ENCODE measurements at places on chromosomes 1 and 21. TPM values are rescaled to one million over a fixed set of nuclear protein-coding genes. Genes with fewer than 3 reads are reported as not detected.

DNA sequence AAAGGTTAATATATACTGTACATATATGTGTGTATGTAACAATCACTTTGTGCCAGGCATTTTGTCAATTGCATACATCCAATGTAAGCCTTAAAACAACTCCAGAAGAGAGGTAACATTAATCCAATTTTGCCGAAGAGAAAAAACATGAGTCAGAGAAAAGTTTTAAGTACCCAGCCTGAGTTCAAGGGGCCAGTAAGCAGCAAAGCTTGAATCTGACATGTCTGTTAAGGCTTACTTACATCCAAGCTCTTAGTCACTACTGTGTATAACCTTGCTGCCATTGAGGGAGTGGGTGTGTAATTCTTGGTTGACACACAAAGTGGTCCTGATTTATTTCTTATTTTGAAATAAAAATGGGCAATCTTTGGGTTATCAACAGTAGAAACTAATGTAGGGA is 360.4 kb upstream of the LYPLAL1 start:
- H3K4me3 ChIP-seq = no peak overlapping the region
- no peaks in the 10 kb centered on the region for H3K27me3 ChIP-seq
- H3K27ac ChIP-seq = no peak overlapping the region
- DNase-seq = no peak
- no peaks in the 10 kb centered on the region for H3K36me3 ChIP-seq

Gene LAMC2
- not detected for total RNA-seq

Gene SFT2D2
- 62.7 TPM for total RNA-seq

- H3K27ac ChIP-seq = no peak overlapping the region
- no peaks in the 10 kb centered on the region for H3K36me3 ChIP-seq
- H3K4me1 ChIP-seq = no peaks in the 10 kb centered on the region
- H3K27me3 ChIP-seq = peaks cover 12% of the 10 kb centered on the region
- DNase-seq = no peak
These were observed 5.9 kb downstream of the TTC39A start for GRCh38 chr1:51324251-51325010.

DNA sequence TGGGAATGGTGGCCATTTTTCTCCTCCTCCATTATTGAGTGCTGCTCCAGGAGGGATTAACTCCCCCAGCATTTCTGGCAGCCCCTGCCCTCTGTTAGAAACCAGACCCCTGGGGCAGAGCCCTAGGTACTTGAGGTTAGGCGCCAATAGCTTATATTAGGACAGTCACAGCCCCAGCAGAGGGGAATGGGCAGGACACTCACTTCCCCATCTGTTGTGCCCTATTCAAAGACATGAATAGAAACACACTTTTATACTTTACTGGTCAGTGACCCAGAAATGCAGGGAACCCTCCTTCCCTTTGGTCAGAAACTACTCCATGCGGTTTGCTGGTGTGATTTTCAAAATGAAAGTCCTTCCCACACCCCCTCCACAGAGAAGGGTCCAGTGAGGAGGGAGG is 267.7 kb downstream of the PTBP2 start:
- no peak overlapping the region for H3K27ac ChIP-seq
- no peaks in the 10 kb centered on the region for H3K36me3 ChIP-seq
- H3K4me1 ChIP-seq = no peaks in the 10 kb centered on the region
- H3K4me3 ChIP-seq = no peak overlapping the region
- DNase-seq = no peak

GRCh38 chr21:39663742-39664492 is 51.2 kb downstream of the B3GALT5 start:
- no peak overlapping the region for H3K4me3 ChIP-seq
- no peak overlapping the region for H3K27ac ChIP-seq
- DNase-seq = no peak
- H3K36me3 ChIP-seq = no peaks in the 10 kb centered on the region
- H3K4me1 ChIP-seq = no peaks in the 10 kb centered on the region

Gene TMEM269
- total RNA-seq = 0.31 TPM

DNA sequence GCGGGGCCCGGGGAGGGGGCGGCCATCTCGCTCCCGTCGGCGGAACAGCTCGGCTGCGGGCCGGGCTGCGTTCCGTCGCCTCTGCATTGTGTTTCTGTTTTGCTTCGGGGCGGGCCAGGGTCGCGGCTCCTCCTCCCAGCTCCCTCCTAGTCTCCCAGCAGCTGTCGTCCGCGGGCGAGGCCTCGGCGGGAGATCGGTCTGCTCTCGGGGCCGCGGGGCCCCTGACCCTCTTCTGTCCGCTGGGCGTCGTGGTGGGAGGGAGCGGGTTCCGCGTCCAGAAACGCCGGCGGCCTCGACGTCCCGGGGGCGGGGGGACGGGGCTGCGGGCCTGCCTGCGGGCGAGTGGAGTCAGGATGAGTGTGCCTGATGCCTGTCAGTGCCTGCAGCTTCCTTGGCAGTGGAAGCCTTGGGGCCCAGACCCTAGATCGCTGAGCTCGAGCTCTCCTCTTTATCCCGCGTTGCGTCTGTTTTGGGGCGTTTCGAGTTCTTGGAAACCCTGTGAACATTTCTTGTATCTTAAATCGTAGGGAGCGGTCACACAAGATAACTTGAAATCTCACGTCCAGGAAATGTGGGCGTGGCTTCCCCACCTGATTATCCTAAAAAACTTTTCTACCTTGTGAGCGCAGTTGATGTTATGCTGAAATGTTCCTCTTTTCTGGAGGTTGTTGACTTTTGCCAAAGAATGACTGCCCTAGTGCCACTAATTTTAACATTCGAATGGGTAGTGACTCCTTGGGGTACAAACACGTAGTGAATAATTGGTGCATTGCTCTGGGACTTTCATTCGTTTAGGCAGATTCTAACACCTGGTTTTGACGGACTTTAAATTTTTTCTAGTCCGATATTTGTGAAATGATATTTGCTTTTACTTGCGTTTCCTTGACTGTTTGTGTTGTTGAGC is 676 bp downstream of the MORC3 start:
- H3K4me1 ChIP-seq = peaks cover 51% of the 10 kb centered on the region
- DNase-seq = no peak
- peak overlapping the region; percentile 97 for H3K27ac ChIP-seq

- peaks cover 7% of the 10 kb centered on the region for H3K27me3 ChIP-seq
- no peak for DNase-seq
- no peaks in the 10 kb centered on the region for H3K4me1 ChIP-seq
- H3K4me3 ChIP-seq = no peak overlapping the region
These were observed 468.2 kb upstream of the VAMP3 start for GRCh38 chr1:7302873-7303272.

DNA sequence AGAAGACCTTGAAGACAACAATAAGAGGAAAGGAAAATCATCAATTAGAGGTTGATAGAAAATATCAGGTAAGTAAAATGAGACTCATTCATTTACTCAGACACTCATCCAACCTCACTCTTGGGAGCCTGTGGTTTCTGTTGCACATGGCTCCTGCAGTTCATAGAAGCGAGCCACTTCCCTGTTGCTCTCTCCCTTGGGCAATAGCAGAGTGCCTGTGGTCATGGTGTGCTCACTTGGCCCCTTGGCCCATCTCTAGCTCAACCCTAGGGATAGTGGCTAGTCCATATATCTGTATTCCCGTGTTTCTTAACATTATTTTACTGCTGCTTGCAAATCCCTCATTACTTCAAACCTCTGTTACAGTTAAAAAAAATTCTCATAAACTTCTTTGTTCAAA is 368.6 kb downstream of the PTPRC start:
- no peak overlapping the region for H3K4me3 ChIP-seq
- no peak overlapping the region for H3K27ac ChIP-seq
- no peaks in the 10 kb centered on the region for H3K36me3 ChIP-seq

- no peaks in the 10 kb centered on the region for H3K27me3 ChIP-seq
- no peak for DNase-seq
- no peaks in the 10 kb centered on the region for H3K36me3 ChIP-seq
- H3K4me1 ChIP-seq = no peaks in the 10 kb centered on the region
- H3K4me3 ChIP-seq = no peak overlapping the region
These were observed 15.6 kb downstream of the DDAH1 start for GRCh38 chr1:85449356-85449755.

DNA sequence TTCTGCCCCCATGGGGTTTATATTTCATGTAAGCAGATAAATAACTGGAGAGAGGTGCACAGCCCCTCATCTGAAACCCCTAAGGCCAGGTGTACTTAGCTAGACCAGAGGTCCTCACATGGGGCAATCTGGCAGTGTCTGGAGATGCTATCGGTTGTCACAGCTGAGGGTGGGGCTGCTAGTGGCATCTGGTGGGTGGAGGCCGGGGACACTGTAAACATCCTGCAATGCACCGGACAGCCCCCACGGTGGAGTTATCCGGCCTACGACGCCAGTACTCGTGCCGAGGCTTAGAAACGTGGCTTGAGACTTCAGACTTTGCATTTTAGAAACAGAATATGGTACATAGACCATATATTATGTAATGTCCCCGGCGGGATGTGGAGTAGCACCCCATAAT is 186.5 kb upstream of the VAMP3 start:
- H3K4me1 ChIP-seq = no peaks in the 10 kb centered on the region
- no peak for DNase-seq
- no peak overlapping the region for H3K27ac ChIP-seq
- no peaks in the 10 kb centered on the region for H3K36me3 ChIP-seq
- no peak overlapping the region for H3K4me3 ChIP-seq

Gene TADA1
- 15.3 TPM for total RNA-seq

Gene CASZ1
- 35.6 TPM for total RNA-seq

GRCh38 chr1:20108366-20109123 is 10.8 kb downstream of the PLA2G2D start:
- no peak overlapping the region for H3K27ac ChIP-seq
- no peaks in the 10 kb centered on the region for H3K4me1 ChIP-seq
- DNase-seq = no peak
- H3K4me3 ChIP-seq = no peak overlapping the region

GRCh38 chr1:47558601-47559593 is 121.1 kb downstream of the FOXD2 start:
- H3K27ac ChIP-seq = no peak overlapping the region
- no peaks in the 10 kb centered on the region for H3K36me3 ChIP-seq
- no peaks in the 10 kb centered on the region for H3K4me1 ChIP-seq
- peaks cover 6% of the 10 kb centered on the region for H3K27me3 ChIP-seq
- no peak overlapping the region for H3K4me3 ChIP-seq

Gene CCDC24
- total RNA-seq = 15.1 TPM

DNA sequence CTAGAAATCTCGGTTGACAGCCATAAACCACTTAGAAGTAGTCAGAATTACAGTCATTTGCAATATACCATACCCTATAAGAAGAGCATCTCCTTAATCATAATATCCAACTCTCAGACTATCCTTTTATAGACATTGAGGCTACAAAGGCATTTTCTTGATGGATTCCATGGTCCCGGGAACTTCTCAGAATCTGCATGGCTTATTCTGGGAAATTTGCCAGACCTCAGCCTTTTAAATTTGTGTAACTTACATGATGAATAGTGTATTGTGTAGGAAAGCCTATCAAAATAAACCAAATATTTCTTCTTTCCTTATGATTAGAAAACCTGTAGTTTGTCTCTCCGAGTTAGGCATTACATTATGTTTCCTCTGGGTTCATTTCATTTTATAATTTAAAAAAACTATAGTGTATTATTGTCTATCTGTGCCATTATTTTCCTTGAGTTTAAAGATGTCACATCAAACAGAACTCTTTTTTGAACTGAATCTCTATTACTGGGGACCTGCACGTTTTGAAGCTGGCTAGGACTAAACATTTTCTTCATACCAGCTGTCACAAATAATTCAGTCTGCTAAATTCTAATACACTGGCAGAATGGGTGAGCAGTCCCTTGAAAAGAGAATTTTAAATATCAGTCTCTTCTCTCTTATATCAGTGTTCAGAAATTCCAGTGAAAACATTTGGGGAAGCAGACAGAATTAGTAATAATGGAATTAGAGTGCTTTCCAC is 102.9 kb downstream of the GABPA start:
- H3K27ac ChIP-seq = no peak overlapping the region
- H3K36me3 ChIP-seq = no peaks in the 10 kb centered on the region
- no peaks in the 10 kb centered on the region for H3K27me3 ChIP-seq
- H3K4me1 ChIP-seq = no peaks in the 10 kb centered on the region
- no peak overlapping the region for H3K4me3 ChIP-seq

DNA sequence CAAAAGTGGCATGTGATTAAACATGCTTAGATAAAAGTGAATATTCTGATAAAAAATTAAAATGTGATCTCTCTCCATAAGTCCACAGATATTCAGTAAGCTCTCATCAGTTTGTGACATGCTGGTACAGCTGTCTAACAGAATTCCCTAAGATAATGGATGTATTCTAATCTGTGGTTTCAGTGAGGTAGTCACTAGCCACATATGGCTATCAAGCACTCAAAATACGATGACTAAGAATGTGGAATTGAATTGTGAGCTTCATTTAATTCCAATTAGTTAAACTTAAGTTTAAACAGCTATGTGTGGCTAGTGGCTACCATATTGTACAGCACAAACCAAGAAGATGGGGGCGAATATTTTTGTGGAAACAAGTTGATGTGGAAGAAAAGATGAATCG is 4.1 kb upstream of the REG4 start:
- H3K27me3 ChIP-seq = peaks cover 1% of the 10 kb centered on the region
- no peak overlapping the region for H3K4me3 ChIP-seq
- DNase-seq = no peak
- H3K36me3 ChIP-seq = no peaks in the 10 kb centered on the region
- no peaks in the 10 kb centered on the region for H3K4me1 ChIP-seq

- peaks cover 16% of the 10 kb centered on the region for H3K27me3 ChIP-seq
- H3K27ac ChIP-seq = no peak overlapping the region
- no peaks in the 10 kb centered on the region for H3K36me3 ChIP-seq
- H3K4me3 ChIP-seq = no peak overlapping the region
- no peak for DNase-seq
These were observed 25.9 kb downstream of the KCNA2 start for GRCh38 chr1:110580244-110580643.

- no peaks in the 10 kb centered on the region for H3K4me1 ChIP-seq
- no peak overlapping the region for H3K4me3 ChIP-seq
- H3K27me3 ChIP-seq = peaks cover 11% of the 10 kb centered on the region
- no peak overlapping the region for H3K27ac ChIP-seq
These were observed 135.1 kb downstream of the CSMD2 start for GRCh38 chr1:34029954-34030353.

Gene MX1
- 64.2 TPM for total RNA-seq

- H3K4me3 ChIP-seq = no peak overlapping the region
- no peak for DNase-seq
- no peaks in the 10 kb centered on the region for H3K27me3 ChIP-seq
- no peaks in the 10 kb centered on the region for H3K4me1 ChIP-seq
- no peak overlapping the region for H3K27ac ChIP-seq
- peaks cover 8% of the 10 kb centered on the region for H3K36me3 ChIP-seq
These were observed 23.2 kb upstream of the DENND1B start for GRCh38 chr1:197798492-197798891.

DNA sequence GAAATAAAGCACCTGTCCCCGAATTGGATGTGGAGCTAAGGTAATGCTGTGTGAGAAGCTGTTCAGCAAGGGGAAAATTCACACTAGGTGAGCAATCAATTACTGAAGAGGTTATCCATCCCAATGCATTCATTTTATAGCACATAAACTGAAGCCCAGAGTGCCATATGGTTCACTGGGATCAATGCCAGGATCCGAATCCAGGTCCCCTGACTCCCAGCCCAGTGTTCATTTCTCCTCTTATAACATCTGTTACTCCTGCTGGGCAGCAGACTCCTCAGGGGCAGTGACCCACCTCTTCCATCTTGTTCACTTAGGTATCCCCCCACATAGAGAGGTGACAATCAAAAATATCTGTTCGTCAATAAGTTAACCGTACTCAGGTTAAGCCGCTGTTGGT is 13.2 kb upstream of the SEC16B start:
- DNase-seq = no peak
- no peak overlapping the region for H3K4me3 ChIP-seq
- H3K27me3 ChIP-seq = peaks cover 3% of the 10 kb centered on the region
- no peak overlapping the region for H3K27ac ChIP-seq
- H3K36me3 ChIP-seq = no peaks in the 10 kb centered on the region
- no peaks in the 10 kb centered on the region for H3K4me1 ChIP-seq

GRCh38 chr1:180494370-180494769 is 8.0 kb downstream of the ACBD6 start:
- H3K4me1 ChIP-seq = peaks cover 13% of the 10 kb centered on the region
- H3K27ac ChIP-seq = no peak overlapping the region
- no peaks in the 10 kb centered on the region for H3K27me3 ChIP-seq
- DNase-seq = no peak
- H3K36me3 ChIP-seq = peaks cover 36% of the 10 kb centered on the region
- H3K4me3 ChIP-seq = no peak overlapping the region

Data from activated B cell treated with CpG ODN at 0.5 μM for 24 hours (primary cell).